ENCODE measurements at places on chromosomes 6 and 20.

GRCh38 chr6:31592396-31592771 is 422 bp downstream of the NCR3 start:
- no peak for DNase-seq

GRCh38 chr6:25962149-25963127 is at the start of gene TRIM38:
TSS of gene TRIM38 (plus strand) at chr6:25962802. CDS start at chr6:25966523, 3,721 bp downstream.
- peak; percentile 12 for DNase-seq

- DNase-seq: no peak
Measured at GRCh38 chr6:130381459-130382380, 15.9 kb downstream of the TMEM200A start.

- DNase-seq: no peak
Measured at GRCh38 chr6:71211799-71212198, 76.8 kb upstream of the OGFRL1 start.

GRCh38 chr20:21019468-21019813 is 86.7 kb downstream of the LINC00237 start:
- no peak for DNase-seq

DNA sequence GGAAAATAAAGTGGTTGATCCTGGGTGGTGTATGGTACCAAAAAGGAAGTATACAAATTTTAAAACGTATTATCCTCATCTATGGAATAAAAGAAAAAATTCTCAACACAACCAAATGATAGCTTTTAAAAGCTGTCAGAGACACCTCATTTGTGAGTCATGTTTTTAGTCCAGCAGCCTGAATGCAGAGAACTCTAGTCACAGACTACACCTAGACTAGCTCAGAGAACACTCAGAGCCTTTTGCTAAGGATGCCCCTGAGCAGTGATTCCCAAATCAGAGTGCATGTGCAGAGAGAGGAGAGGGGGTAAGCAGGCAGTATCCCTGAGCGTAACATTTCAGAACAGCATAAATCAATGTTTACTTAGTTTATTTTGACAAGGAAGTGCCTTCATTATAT is 809.3 kb downstream of the HACE1 start:
- no peak for DNase-seq

DNA sequence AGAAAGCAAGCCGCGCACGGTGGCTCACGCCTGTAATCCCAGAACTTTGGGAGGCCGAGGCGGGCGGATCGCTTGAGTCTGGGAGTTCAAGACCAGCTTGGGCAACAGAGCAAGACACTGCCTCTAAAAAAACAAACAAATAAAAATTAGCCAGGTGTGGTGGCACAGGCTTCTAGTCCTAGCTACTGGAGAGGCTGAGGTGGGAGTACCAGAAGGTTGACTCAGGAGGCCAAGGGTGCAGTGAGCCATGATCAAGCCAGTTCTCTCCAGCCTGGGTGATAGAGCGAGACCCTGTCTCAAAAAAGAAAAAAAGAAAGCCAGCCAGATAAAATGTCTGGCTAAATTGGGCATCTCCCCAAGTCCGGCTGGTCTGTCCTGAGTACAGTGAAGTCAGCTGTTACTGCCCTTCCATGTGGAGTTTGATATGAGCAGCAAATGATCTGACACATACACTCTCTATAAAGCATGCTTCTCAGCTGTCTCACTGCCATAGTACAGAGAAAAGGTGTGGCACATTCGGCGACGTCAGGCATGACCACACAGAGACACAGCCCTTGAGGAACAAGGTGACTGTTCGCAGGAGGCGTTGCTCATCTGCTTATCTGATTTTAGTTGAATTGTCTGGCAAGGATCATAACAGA is 13.0 kb downstream of the CD83 start:
- no peak for DNase-seq

DNA sequence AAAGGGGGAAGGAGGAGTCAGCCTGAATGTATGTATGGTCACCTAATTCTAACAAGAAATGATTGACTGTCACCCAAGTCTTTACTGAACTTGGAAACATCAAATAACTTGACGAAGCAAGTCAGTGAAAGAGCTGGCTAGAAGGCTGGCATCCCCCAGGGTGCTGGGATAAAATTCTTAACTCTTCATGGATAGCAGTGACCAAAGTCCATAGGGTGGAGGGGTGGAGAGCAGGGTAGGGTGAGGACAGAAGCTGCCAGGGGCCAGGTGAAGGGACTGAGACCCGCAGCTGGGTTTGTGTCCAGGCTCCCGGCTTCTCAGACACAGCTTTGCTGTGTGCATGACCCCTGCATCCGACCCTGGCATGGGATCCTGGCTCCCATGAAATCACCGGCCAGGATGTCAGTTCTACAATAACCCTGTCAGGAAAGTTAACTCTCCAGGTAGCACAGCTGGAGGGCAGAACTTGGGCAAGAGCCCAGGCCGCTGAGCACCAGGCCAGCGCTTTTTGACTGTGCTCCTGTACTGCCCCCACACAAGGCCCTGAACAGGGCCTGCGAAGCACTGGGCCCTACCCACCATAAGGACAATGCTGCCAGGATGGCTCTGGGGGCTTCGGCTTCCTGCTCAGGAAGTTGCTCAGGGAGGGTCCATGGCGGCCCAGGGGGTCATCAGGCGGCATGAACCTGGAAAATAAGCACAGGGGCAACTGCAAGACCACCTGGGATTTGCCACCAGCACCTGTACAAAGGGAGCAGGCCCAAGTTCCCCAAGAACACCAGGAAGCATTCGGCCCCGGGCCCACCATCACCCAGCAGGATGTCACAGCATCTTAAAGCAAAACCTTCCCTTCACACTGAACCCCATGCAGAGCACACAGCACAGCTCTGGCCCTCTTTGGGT is 32.5 kb downstream of the ZC3H12D start:
- DNase-seq: no peak

DNA sequence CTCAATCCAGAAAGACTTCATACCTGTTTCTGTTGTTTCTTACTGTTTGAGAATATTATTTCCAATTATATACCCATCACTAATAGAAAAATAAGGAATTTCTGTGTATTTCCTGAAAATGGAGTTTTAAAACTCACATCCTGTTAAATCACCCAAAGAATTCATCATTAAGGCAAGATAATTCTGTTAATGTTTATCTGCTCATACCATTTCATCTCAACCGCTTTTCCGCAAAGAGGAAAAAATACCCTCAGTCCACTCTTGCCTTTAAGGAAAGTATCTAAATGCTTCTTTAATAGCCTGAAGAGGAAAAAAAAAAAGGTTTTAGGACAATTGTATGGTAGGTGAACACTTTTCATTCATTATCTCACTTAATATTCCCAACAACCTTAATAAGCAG is 7.3 kb downstream of the TPMT start:
- no peak for DNase-seq
